Effector memory CD4-positive, alpha-beta T cell (primary cell): ENCODE measurements at places on chromosomes 5 and 9.

GRCh38 chr9:109098171-109098959, 21.4 kb downstream of the TMEM245 start:
- DNase-seq: no peak

GRCh38 chr5:120697147-120697546, 233.0 kb downstream of the PRR16 start:
- DNase-seq: no peak

GRCh38 chr5:10761933-10762775, 1.1 kb upstream of the DAP start:
- DNase-seq: no peak

- DNase-seq: no peak
These were observed 379.8 kb downstream of the TRIM36 start for GRCh38 chr5:114789773-114790402.

DNA sequence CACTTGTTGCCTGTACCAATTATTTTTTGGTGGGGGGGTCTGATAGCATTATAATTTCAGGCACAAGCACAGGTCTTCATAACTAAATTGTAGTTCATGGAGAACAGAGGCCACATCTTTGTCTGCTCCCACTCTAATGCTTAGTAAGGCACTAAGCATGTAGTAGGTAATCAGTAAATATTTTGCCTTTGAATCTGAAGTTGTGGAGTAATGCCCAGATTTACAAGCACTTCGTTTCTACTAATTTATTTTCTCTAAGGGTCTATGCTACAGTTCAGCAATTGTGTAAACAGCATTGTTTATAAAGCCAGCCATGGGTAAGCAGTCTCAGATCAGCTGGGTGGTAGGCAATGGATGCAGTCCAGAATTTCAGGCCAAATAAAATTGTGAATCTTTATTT, 78.6 kb downstream of the GRIA1 start:
- no peak for DNase-seq

- DNase-seq: no peak
These were observed 572.8 kb downstream of the TLE1 start for GRCh38 chr9:81116340-81117137.

- no peak for DNase-seq
These were observed 56.1 kb downstream of the GRIA1 start for GRCh38 chr5:153546566-153546965.

- DNase-seq: no peak
These were observed 6.7 kb upstream of the SLC6A18 start for GRCh38 chr5:1218351-1219080.

GRCh38 chr5:125607018-125607417, 816.2 kb upstream of the GRAMD2B start:
- no peak for DNase-seq

GRCh38 chr5:132663771-132664695, 6.1 kb downstream of the IL13 start:
- no peak for DNase-seq

GRCh38 chr9:112174965-112175795, at the start of gene SUSD1:
Gene SUSD1, minus strand, starts transcription at chr9:112175297. Its CDS starts 62 bp downstream, at chr9:112175235.
- DNase-seq: peak; percentile 29

DNA sequence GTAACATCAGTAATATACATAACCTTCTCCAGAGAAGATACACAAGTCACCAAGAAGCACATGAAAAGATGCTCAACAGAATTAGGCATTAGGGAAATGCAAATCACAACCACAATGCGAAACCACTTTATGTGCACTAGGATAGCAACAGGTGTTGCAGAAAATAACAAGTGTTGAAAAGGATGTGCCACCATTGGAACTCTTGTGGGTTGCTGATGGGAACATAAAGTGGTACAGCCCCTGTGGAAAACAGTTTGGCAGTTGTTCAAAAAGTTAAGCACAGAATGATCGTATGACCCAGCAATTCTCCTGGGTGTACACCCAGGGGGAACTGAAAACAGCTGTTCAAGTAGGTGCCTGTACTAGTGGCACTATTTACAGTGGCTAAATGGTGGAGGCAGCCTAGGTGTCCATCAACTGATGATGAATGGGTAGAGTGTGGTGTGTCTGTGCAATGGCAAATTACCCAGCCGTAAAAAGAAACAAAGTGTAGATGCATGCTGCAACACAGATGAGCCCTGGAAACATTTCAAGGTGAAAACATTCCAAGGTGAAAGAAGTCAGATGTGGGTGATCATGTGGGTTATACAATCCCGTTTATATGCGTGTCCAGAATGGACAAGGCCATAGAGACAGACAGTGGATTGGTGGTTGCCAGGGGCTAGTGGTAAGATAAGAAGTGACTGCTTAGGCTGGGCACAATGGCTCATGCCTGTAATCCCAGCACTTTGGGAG, 27.2 kb downstream of the CCDC69 start:
- no peak for DNase-seq

- DNase-seq: no peak
These were observed 289.6 kb upstream of the SGCD start for GRCh38 chr5:156037151-156037909.

- DNase-seq: no peak
These were observed 159.3 kb downstream of the SYK start for GRCh38 chr9:90960941-90961340.

- no peak for DNase-seq
These were observed 36.8 kb downstream of the PCDHGC5 start for GRCh38 chr5:141525653-141526052.

- DNase-seq: no peak
These were observed 44.7 kb upstream of the SLC27A6 start for GRCh38 chr5:128920345-128921215.
